ENCODE measurements at places on chromosomes 11 and 22. TPM values are rescaled to one million over a fixed set of nuclear protein-coding genes. Genes with fewer than 3 reads are reported as not detected.

GRCh38 chr11:57513911-57514537 is 1.5 kb downstream of the SLC43A1 start:
- peak; percentile 59 for DNase-seq

DNA sequence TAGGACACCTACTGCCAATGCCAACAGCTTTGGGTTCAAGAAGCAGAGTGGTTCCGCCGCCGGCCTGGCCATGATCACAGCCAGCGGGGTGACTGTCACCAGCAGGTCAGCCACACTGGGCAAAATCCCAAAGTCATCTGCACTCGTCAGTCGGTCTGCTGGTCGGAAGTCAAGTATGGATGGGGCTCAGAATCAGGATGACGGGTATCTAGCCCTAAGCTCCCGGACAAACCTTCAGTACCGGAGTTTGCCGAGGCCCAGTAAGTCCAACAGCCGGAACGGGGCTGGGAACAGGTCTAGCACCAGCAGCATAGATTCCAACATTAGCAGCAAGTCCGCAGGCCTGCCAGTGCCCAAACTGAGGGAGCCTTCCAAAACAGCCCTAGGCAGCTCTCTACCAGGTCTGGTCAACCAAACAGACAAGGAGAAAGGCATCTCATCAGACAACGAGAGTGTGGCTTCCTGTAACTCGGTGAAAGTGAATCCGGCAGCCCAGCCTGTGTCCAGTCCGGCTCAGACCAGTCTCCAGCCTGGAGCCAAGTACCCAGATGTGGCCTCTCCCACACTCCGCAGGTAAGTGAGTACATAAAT is 115.1 kb downstream of the DBX1 start:
- DNase-seq = no peak

DNA sequence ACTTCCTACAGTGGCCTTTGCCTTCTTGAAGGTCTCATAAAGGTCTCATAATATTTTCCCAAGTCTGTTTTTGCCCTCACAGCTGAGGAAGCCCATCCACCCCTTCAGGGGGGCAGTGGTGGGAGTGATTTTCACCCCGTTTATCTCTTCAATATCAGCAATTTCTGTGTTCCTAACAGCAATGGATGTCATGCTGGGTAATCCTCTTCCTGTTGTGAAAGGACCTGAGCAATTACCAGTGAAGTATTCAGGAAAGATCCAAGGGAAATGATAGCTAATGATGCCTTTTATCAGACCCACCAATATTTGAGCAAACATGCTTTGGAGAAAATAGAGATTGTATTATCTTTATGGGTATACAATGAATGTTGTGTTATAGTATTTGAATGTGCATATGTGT is 226.9 kb downstream of the INSC start:
- DNase-seq = no peak

DNA sequence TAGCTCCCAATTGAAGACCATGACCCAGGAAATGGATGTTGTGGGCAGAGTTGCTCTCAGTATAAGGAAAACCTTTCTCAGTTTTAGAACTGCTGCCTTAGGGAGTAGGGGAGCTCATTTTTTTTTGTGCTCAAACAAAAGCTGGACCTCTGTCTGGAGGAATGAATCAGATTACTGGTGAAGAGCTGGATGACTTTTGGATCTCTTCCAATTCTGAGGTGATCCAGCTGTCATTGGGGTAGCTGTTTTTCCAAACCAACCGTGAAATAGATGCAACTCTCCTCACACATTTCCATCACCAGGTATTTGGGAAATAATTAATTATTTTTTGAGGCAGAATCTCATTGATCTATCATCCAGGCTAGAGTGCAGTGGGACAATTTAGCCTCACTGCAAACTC is 251.3 kb upstream of the PLET1 start:
- DNase-seq = no peak

DNA sequence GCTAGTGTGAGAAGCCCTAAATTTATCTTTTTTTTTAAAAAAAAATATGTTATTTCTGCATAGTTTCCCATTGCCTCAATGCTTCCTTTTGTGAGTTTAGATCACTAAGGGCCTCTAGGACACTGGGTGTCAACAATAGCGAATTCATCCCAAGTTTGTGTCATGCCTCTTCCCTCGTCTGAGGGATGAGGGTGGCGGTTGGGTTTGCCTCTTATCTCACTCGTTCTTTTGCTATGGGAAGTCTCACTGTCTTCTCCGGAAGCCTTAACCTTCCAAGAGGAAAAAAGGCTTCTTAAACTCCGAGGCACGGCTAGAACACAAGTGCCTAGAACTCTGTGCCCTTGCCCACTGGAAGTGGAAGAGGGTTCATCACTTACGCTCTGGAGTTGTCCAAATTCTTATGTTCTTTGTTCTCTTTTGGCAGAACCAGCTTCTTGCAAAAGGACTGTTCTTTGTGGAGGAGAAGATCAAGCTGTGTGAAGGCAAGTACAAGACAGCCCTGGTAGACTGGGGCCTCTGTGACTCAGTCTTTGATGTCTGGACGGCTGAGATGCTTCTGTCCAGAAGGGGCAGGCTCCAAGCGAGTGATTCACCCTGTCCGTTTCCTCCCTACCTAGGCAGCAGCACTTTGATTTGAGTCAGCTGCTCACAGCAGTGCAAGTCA is 78.5 kb downstream of the TRAF6 start:
- DNase-seq = peak; percentile 30

The FAM83F gene
- total RNA-seq = 41.1 TPM

The FIBIN gene
- total RNA-seq = 0.39 TPM

DNA sequence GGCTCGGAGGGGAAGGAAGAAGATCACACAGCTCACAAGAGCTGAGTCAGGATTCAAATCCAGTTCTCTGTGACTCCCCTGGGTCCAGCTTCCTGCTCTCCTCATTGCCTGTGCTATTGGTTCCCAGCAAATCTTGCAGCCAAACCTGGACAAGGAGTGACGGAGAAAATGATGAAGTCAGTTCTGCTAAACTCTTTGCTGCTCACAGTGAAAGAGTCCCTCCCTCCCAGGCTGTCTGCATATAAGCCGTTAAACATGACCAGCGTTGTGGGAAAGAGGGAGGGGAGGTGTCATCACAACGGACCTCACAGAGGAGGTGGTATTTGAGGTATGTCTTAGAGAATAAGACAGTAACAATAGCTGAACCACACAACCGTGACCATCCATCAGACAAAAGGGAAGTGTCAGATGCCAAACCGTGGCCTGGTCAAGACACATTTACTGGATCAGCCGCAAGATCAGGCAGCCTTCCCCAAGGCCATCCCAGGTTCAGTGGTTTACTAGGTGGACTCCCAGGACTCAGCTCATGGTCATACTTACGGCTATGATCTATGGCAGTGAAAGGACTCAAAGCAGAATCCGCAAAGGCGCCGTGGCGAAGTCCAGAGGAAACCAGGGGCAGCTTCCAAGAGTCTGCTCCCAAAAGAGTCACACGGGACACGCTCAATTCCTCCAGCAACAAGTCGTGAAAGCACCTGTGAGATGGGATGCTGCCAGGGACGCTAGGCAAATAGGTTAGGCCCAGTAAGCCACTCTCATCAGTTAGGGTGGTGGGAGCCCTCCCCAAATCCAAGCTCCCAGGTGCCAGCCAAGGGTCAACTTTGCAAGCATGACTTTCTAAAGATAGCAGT is 2.8 kb upstream of the CYTH4 start:
- no peak for DNase-seq

- DNase-seq = no peak
Observed at GRCh38 chr11:127965939-127966668, 621.3 kb downstream of the ETS1 start.

- DNase-seq = no peak
Observed at GRCh38 chr22:40478338-40479125, 108.1 kb downstream of the SGSM3 start.

GRCh38 chr22:37233751-37234631 is 10.1 kb downstream of the RAC2 start:
- no peak for DNase-seq

The TSGA10IP gene
- 5.5 TPM for total RNA-seq

The JOSD1 gene
- total RNA-seq = 70.3 TPM

The ABCC8 gene
- 2.0 TPM for total RNA-seq

The RASGRP2 gene
- total RNA-seq = 24.0 TPM

The OR6T1 gene
- total RNA-seq = not detected

DNA sequence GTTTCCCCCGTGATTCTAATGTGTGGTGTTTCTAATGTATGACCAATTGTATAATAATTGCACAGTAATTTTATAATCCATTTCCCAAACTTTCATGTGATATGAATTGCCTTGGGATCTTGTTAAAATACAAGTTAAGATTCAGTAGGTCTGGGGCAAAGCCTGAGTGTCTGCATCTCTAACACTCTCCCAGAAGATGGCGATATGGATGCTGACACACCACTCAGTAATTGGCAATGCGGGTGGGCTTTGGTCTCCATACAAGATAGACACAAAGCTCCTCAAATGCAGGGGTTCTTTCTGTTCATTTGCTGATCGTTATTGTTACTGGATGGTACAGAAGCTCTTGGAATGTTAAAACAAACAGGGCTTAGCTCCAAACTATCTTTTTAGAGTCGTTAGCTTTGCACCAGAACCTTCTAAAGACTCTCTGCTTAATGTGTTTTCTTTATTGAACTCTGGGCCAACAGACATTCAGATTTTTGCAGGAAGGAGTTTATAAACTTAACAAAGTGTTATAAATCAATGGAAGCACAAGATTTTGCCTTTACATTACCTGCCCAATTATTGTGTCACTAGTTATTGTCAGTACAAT is 45.4 kb upstream of the ANO3 start:
- peak; percentile 21 for DNase-seq

The C22orf42 gene
- total RNA-seq = 4.0 TPM

- DNase-seq = no peak
Observed at GRCh38 chr22:45971408-45972028, 5.4 kb downstream of the WNT7B start.

The PIH1D2 gene
- 59.5 TPM for total RNA-seq

The UCP2 gene
- 40.8 TPM for total RNA-seq

DNA sequence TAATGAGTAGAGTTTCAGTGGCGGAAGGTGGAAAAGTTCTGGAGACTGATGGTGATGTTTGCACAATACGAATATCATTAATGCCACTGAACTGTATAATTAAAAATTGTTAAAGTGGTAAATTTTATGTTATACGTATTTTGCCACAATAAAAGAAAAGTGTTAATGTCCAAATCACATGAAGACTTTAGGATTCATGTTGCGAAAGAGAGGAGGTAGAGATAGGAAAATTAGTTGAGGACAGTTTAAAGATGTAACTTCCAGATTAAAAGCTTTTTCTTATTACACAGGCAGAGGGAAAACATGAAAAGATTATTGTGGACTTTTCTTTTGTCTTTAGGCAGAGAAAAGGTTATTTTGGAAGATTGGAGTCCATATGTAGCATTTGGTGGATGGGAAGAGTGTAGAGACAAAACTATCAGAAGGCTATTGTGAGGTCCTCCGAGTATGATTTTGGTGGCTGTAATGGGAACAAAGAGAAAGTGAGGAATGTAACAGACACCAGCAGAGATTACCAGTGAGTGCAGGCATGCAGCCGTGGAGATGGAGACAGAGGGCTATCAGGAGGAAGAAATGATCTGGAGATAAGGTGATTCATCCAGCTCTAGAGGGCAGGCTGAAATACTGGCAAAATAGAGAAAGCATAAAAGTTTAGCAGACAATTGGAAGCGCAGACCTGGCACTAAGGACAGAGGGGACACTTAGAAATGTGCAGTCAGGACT is 12.5 kb downstream of the VPS26B start:
- no peak for DNase-seq

GRCh38 chr11:68753300-68753699 is 2.0 kb upstream of the TESMIN start:
- DNase-seq = no peak

GRCh38 chr22:38314933-38315822 is 2.1 kb downstream of the CSNK1E start:
- no peak for DNase-seq

DNA sequence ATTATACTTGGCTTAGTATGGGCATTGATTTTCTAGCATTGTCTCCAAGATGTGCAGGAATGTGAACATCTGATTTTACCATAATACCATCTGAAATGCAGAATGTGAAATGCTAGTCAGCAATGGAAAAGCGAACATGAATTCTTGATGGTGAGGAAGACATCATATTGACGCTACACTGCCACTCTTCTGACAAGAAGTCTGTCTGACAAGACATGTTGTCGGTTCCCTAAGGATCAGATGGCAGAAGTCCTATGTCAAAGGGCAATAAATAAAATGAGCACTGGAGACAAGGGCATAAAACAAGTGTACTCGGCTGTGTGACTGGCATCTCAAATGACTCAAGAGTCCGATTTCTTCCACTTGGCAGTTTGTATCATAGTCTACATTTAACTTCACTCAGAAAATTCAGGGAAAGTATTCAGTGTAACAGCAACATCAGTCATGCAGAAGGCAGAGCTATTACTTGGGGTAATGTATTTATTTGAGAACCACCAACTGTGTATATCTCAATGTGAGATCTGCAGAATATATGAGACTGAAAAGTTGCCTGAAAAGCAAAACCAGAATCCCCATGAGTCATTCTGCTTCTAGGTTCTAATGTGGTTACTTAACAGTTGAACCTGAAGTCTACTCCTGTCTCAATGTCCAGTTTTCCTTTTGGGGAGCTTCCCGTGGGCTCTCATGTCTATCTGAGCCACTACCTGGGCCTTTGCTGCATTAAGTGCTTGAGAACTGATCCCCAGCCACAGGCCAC is 51.5 kb downstream of the SLC17A6 start:
- no peak for DNase-seq

The OR56A1 gene
- 0.06 TPM for total RNA-seq

DNA sequence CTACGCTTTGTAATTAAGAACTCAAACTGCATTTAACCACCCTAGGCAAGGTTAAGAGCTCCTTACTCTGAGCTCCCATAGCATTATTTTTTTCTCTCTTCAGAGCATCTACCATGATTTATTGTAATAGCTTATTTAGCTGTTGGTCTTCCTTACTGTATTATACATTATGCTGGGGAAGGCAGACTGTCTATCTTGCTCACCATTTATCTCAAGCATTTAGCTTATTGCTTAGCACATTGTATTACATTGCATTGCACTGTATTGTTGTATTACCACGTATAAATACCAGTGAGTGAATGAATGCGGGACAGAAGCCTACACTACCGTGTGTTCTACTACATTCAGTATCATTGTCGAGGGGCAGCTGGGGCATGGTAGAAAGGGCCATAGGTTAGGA is 324.3 kb downstream of the OPCML start:
- no peak for DNase-seq

The OR51B6 gene
- total RNA-seq = not detected

Data from testis (tissue), 5 donors.